ENCODE measurements at places on chromosomes 2 and 18.

DNA sequence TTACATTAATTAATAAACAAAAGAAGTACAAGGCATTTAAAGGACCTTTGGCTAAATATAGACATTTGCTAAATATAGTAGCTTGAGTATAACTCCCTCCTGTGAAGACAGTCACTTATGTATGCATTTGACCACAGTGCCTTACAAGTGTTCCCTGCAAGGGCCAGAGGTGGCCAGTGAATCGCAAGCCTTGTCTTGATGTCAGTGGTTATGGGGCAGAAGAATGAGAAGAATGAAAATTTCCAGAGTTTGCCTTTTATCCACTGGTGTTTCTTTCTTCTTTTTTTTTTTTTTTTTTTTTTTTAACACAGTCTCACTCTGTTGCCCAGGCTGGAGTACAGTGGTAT is 1.8 kb downstream of the LRRFIP1 start:
- no peak for DNase-seq

- DNase-seq: no peak
Observed at GRCh38 chr2:238427435-238428162, 872 bp downstream of the ASB1 start.

GRCh38 chr2:3433776-3434400 is 54.4 kb downstream of the TRAPPC12 start:
- DNase-seq: no peak

GRCh38 chr18:50724751-50725151 is 95.1 kb downstream of the MRO start:
- no peak for DNase-seq

- DNase-seq: no peak
Observed at GRCh38 chr2:37090019-37090477, 5.7 kb downstream of the GPATCH11 start.

GRCh38 chr2:37125416-37125815 is 31.4 kb downstream of the EIF2AK2 start:
- no peak for DNase-seq

DNA sequence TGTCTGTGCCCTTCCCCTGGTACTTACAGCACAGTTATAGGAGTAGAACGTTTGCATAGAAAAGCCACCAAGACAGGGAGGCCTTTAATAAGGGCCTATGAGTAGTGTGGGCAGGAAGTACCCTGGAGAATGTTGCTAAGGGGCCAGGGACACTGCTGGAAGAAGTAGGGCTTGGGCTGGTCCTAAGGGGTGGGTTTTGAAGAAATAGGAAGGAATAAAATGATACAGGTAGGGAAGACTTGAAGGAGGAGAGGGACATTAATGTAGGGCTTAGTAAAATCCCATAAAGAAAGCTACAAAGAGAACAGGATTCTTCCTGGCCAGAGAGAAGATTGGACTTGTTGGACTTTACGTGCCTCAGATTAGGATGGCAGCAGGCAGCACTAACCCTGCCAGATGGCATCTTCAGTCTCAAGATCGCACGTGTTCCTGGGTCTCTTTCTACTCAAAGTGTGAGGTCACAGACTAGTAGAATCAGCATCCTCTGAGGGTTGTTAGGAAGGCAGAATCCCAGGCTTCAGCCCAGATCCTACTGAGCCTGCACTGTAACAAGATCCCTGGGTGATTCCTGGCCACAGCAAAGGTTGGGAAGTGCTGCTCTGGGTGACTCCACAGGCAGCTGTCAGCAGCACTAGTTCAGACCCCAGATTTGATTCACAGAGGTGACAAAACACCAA is 39.2 kb downstream of the EPAS1 start:
- DNase-seq: no peak

GRCh38 chr2:5736050-5736449 is 43.9 kb downstream of the SOX11 start:
- DNase-seq: no peak

- no peak for DNase-seq
Observed at GRCh38 chr2:110124038-110124825, 8.6 kb upstream of the MALL start.

DNA sequence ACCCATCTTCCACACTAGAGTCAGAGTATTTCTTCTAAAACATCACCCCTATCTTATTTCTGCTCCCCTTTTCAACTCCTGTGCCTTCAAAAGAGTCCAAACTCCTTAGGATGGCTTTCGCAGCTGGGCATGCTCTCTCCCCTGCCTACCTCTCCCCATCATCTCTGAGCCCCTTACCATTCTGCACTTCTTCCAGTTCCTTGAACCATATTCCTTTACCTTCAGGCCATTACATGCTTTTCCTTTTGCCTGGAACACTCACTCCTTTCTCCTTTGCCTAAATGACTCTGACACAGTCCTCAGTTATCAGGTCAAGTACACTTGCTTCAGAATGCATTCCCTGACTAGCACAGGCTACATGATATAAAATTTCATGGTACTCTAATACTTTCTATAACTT is 22.4 kb downstream of the APOB start:
- no peak for DNase-seq

DNA sequence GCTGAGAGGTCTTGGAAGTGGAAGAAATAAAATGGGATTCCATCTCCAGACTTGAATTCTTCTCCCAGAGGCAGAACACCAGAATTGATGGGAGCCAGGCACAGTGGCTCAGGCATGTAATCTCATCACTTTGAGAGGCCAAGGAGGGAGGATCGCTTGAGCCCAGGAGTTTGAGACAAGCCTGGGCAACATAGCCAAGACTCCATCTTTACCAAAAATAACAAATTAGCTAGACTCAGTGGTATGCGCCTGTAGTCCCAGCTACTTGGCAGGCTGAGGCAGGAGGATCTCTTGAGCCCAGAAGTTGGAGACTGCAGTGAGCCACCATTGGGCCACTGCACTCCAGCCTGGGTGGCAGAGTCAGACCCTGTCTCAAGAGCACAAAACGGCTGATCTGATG is 144.3 kb downstream of the C1D start:
- no peak for DNase-seq

DNA sequence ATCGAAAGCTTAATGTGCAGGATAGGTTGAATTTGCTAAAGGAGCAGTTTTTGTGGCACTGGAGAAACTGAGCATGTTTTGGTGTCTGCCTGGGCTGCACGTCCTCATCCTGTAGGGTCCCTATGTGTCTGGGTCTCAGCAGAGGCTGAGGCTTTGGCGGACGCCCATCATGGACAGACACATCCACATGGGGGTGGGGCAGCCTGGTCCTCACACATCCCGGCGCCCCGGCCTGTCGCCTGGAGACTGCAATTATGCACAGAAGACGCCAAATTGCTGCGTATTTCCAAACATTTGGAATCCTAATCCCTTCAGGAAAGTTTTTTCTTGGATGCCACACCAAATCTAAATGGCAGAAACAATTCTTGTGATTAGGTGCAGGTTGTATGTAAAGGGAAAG is 128.2 kb upstream of the TWIST2 start:
- no peak for DNase-seq

DNA sequence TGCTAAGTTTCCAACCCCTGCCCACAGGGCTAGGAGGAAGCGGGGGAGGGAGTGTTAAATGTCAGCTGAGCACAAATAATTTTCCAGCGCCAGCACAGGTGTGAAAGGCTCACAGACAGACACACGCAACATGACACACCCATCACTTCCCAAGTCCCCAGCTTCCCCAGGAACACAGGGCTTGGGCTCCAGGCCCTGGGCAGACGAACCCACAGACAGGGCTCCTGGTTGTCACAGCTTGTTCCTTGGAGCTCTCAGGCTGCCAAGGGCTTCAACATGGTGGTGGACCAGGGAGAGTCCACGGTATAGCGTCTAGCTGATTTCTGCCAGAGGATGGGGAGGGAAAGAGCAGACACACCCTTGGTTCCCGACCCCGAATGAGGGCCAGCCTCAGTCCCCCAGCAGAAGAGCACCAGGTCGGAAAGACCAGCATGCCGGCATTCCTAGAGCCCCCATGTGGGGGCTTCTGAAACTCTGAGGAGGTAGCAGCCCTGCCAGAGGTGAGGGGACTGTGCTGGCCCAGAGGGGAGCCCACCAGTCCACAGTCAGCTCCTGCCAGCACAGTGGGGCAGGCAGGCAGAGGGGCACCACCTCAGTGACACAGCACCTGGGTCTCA is 1.9 kb downstream of the DUSP2 start:
- DNase-seq: no peak

DNA sequence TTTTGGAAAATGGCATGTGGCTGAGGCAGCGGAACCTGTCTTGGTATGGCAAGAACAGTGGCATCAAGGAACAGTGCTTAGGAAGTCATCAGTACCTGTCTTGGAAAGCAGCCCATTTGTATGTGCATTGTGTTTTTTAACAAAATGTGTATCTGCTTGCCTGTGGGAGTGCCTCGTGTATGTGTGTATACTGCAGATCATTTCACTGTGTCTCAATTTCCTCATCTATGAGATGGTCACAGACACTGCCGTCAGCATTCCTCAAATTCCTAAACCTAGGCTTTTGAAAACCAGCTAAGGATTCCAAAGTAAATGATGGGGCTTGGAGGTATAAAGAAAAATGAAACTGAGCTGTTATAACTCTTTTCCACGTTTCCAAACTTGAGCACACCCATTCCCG is 441.3 kb downstream of the RND3 start:
- no peak for DNase-seq

All from AG09319 (cell line).